ENCODE measurements at places on chromosomes 16 and 17.
A peak's percentile ranks its signal among the peaks of the same experiment; 100 is the strongest.

- peak; percentile 88 for DNase-seq
Observed at GRCh38 chr17:16215273-16215964, at the start of gene NCOR1. NCOR1 (minus strand) TSS chr17:16215534; CDS start chr17:16194569, 20,965 bp downstream.

DNA sequence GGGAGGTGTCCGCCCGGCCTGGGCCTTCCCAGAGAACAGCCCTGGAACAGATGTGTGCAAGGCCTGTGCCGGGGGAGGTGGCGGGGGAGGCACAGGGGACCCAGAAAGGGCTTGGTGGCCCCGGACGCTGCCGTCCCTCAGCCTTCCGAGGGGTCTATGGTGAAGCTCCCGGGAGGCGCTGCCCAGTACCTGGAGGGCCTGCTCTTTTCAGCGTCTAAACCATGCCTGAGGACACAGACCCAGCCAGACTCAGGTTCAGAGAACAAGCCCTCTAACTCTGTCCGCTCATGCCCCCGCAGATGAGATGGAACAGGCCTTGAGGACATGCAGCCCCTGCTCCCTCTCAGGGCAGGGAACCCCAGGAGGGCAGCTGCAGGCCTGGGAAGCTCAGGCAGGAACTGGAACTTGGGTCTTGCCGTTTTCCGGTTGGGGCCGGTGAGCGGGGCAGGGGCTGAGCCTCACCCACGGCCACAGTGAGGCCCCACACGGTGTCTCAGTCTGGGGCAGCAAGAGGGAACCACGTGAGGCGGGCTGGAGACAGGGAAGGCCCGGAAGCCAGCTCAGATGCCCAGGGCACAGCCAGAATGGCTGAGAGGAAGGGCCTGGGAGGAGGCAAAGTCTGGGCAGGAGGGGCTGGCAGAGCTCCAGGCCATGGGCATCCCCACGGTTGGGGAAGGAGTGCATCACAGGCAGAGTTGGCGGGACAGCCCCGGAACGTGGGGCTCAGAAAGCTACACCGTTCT, 12.5 kb downstream of the SLC16A3 start:
- DNase-seq = peak; percentile 35

GRCh38 chr16:19269098-19269497, 16.4 kb upstream of the CLEC19A start:
- no peak for DNase-seq

GRCh38 chr16:56260378-56261160, 69.3 kb downstream of the GNAO1 start:
- DNase-seq = no peak

- DNase-seq = peak; percentile 14
Observed at GRCh38 chr16:8655184-8655717, 19.2 kb upstream of the ABAT start.

Measured in CD4-positive, alpha-beta T cell treated with Interleukin-21 for 1 hour (primary cell).